ENCODE measurements at places on chromosomes 7 and 10.

GRCh38 chr7:115980159-115980558 is 50.4 kb downstream of the TFEC start:
- no peak for DNase-seq

DNA sequence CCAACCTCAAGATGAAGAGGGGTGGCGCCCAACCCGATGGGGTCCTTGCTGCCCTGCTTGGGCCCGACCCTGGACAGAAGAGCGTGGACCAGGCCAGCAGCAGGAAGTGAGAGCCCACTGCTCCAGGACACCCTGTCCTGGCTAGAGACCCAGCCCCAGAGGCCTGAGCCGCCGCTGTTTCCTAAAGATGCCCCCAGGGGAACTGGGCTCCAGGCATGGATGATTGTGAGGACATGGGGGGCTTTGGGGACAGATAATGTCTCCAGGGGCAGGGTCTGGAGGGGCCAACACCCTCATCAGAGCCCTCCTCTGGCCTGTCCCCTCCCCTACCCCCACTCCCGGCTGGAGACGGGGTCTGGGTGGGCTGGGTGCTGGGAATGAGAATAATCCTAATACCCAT is 71.7 kb downstream of the MYL10 start:
- DNase-seq, result no peak

- no peak for DNase-seq
Observed at GRCh38 chr10:95976362-95977229, 66.8 kb upstream of the CCNJ start.

DNA sequence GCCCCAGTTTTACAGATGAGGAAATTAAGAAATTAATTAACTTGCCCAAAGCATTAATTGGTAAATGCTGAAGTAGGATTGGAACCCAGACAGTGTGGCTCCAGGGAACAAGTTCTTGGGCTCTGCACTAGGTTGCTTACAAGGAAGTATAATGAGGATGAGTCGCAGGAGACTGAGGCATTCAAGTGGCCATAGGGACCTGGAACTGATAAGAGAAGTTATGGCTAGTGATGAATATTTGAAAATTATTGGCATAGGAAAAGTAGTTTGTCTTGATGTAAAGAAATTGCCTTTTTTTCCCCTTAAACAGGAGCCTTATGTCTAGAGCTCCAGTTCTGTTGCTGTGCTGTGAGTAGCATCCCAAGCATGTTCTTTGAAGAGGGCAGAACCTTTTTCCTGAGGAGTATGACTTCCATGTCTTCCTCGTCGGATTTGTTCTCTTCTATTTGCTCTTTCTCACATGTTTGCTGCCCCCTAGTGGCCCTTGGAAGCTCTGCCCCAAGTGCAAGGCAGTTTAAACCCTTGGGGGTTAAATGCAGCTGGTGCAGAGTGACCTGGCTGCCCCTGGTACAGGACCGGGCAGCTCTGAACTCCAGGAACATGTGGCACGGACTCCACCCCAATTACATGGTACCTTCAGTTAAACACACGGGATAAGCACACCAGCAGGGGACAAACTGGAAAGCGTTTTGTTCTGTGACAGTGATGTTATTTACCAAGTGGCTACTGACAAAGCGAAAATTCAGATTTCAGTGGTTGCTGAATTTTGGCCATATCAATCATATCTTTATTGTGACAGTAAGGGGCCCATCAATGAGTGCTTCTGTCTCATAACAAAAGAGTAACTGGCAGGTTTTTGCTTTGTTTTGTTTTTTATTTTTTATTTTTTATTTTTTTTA is 148.8 kb downstream of the HECW1 start:
- DNase-seq, result no peak

- peak; percentile 85 for DNase-seq
Observed at GRCh38 chr7:158587162-158588084, at the start of gene PTPRN2. Gene PTPRN2 (minus strand): TSS chr7:158587823.

DNA sequence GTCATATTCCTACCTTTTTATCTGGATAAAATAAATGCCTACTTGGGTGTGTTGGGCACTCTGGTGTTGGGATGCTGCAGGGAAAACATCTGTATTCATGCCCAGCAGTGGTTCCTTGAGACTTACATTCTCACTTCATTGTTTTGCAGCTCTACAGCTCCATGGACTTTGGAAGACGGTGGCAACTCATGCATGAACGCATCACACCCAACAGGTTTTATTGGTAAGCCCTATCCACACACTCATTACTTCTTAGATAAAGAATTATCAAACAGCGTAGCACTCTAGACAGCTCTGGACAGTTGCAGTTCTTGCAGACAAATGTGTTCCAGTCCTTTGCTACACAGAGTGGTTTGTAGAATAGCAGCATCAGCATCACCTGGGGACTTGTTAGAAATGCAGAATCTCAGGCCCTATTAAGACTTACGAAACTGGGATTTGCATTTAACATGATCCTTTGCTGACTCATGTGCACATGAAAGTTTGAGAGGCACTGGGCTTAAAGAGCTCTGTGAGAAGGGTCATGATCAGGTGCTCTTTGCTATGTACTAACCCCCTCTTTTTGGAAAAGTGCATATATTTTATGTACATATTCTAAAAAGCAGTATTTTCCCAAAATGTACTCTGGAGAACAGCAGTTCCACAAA is 401.9 kb downstream of the SORCS3 start:
- no peak for DNase-seq

- DNase-seq, result no peak
Observed at GRCh38 chr7:38756521-38756920, 125.3 kb upstream of the AMPH start.

DNA sequence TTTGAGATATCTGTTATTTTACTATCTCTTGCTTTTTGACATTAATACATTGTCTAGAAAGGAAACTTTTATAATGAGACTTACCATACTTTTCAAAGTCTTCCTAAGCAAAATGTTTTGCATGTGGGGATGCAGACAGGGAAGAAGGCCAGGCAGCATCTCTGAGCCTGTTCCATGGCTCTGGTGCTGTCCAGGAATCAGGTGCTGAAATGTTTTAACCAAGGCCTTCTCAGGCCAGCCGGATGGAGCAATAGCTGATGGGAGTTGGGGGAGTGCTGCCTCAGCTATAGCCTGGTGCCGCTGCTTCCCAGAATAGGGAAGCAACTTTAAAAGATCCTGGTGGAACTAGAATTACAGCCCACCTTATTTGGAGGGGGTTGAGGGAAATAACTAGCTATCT is 38.5 kb downstream of the CRTAC1 start:
- DNase-seq, result no peak

- no peak for DNase-seq
Observed at GRCh38 chr7:33300131-33300530, 170.8 kb downstream of the BBS9 start.

GRCh38 chr7:101519324-101520023 is 109.6 kb downstream of the MYL10 start:
- no peak for DNase-seq

DNA sequence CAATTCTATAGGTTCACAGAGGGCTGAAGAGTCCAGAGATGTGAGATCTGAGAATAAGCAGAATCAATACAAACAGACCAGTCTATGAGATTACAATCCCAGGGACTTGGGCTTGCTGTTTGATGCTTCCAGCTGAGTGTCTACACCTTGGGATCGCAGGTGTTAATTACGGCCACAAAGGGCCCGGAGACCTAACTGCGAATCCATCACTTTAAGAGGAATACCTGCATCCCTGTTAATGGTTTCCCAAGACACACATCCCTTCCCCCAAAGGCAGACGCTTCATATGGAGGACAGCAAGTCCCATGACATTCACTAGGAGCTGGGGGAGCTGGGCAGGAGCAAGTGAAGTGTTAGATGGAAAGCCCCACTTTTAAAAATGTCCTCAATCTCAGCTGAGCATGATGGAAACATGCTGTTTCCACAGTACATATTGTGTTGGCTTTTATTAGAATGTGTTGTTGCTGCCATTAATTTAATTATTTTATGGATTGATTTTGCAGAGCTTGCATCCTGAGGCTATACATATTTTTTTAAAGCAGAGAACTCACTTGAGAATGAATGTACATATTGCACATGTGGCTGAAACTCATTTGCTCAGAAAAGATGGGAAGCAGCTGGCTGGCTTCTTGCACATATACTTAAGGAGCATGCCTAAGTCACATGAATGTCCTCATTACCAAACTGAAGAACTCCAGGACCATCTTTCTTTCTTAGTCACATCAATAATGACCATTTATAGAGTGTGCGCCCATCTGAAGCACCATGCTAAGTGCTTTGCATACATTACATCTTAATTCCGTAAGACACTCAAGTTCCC is 151.3 kb downstream of the NEBL start:
- DNase-seq, result no peak

DNA sequence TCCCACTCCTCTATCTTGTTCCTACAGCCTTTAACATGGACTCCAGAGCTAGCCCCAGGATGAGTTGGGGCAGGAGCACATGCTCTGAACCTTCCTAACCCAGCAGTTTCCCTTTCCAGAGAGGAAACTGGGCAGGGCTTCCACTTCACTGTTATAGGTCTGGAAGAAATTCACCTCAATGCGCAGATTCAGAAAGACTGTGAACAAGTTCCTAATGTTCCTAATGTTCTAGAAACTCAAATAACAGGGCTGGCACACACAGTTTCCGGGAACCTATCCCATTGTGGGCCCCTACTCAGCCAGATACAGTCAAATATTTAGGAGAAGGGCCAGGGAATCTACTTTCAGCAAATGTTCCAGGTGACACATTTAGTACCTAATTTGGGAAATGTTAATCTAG is 29.7 kb downstream of the ABCC2 start:
- no peak for DNase-seq

- DNase-seq, result no peak
Observed at GRCh38 chr7:30814700-30815387, 43.6 kb downstream of the MINDY4 start.

DNA sequence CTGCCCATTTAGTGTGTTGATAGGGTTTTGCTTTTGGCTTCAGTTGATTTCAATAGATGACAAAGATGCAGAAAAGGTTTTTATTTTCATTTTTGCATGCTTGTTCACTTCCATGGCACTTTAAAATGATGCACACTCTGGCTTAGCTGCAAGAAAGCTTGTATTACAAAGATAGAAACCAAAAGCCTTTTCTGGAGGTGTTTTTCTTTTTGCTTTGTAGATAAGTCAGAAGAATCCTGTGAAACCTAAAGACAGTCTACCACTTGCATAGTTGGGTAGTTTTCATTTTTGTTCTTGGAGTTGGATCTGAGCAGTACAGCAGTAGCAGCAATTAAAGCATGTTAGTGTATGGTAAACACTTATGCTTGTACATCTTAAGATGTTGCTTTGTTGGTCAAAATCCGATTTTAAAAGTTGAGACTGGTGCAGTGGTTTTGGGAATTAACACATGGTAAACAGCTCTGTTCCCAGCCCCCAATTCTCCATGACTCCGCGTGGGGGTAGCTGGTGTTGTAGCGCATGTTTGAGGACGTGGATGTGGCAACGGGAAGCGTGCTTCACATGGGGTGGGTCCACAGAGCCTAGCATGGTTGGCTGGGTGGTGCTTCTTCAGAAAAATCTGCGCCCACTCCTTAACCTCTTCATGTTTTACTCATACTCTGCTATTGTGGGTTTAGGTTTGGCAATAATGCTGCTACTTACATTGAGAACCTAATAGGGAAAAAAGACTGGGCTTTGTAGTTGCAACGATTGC is 19.8 kb downstream of the CCNY start:
- no peak for DNase-seq

GRCh38 chr7:44883961-44884620 is 1.2 kb downstream of the PURB start:
- DNase-seq, result no peak

GRCh38 chr10:104574838-104575237 is 66.3 kb upstream of the SORCS3 start:
- DNase-seq, result no peak

DNA sequence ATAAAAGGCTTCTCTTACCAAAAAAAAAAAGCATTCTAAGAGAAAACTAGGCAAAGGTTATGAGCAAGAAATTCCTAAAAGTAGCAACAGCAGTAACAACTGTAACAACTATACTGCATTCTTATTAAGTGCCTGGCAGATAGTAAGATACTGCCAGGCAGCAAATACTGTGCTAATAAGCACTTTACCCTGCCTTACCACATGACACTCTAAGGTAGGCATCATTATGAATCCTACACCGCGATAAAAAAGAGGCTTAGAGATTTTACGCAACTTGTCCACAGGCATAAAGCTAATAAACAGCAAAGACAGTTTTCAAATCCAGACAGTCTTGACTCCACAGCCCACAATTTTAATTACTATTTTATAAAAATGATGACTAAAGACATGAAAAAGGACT is 83.2 kb downstream of the USP6NL start:
- DNase-seq, result no peak

DNA sequence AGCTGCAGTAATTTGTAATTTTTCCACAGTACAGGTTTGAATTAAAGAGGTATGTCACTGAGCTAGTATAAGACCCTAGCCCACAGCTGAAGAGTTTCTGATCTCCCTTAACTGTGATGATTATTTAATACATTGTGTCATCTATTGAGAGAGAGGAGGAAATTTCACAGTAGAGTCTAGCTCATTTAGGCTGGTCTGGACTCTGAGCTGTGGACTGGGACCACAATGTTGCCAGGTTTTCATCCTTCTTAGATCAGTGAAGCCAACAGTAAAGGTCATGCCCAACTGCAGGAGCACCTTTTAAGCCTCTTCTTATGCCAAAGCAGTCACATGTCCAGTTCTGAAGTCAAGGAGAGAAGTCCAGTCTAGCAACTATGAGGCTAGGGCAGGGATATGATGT is 8.9 kb downstream of the TES start:
- no peak for DNase-seq

GRCh38 chr7:7249814-7250213 is 67.5 kb downstream of the C1GALT1 start:
- no peak for DNase-seq

DNA sequence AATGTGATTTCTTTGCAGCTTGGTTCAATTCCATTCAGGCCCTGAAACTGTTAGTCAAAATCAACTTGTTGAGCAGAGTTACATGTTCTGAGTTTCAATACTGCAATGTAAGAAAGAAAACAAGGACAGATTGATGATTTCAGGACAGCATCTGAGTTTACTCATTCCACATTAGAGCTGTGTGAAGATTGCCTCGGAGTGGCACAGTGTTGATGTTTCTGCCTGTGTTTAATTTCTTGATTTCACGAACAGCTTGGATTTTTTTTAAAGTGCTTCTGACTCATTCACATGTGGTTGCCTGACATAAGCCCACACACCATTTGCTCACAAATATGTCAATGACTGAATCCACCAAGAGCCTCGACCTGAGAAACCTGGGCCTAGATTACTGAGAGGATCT is 101.2 kb upstream of the PARD3 start:
- DNase-seq, result no peak

- DNase-seq, result no peak
Observed at GRCh38 chr7:28086198-28086597, 94.4 kb downstream of the JAZF1 start.

DNA sequence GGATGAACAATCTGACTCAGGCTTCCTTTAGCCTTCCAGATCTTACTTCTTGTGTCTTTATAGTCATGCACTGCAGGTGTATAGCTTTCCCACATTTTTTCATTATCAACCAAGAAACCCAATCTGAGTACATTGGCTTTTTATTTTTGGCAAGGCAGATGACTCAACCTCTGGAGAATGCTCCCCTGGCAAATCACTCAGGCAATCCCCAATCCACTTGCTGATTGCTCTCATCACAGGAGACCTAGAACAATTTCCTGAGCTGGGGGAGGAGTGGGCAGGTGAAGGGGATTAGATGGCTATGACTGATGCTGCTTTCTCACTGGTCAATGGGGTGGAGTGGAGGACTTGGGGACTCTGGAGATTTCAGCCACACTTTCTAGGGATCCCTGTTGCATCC is 134.4 kb downstream of the SLC16A9 start:
- DNase-seq, result no peak

Measured in D721Med (cell line).